NCI-H1105 treated with DMSO at 0.1 percent for 48 hours (cell line): ENCODE measurements at places on chromosomes 5 and 9.

GRCh38 chr5:43038496-43038989, 1.6 kb downstream of the ANXA2R start:
- DNase-seq, result no peak

GRCh38 chr5:107878661-107879060, 207.9 kb upstream of the EFNA5 start:
- DNase-seq, result no peak

GRCh38 chr5:62139741-62140140, 166.3 kb upstream of the KIF2A start:
- no peak for DNase-seq

DNA sequence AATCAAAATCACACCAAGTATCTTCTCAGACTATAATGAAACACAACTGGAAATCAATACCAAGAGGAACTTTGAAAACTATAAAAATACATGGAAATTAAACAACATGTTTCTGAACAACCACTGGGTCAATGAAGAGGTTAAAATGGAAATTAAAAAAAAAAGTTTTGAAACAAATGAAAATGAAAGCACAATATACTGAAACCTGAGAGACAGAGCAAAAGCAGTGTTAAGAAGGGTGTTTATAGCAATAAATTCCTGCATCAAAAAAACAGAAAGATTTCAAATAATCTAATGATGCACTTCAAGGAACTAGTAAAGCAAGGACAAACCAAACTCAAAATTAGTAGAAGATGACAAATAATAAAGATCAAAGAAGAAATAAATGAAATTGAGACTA, 92.0 kb downstream of the TMEM232 start:
- DNase-seq, result no peak

DNA sequence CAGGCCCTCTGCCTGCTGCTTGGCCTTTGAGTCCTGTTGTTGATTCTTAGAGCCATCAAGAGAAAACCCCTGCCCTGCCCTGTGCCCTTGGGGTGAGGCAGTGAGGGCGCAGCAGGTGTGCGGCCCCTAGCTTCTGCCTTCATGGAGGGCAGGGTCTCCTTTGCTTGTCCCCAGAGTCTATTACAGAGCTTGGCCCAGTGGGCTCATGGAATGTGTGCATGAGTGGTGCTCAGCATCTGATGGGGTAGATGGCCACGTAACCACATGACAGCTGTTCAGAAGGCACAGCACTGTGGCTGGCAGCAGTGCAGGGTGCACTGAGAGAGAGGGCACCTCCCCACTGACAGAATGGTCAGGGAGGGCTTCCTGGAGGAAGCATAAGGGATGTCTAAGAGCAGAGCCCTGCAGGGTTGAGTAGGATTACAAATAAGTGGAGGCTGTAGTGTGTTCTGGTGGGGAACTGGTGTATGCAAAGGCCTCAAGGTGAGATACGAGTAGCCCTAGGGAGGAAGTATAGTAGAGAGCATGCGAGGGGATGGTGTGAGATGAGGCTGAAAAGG, 70.8 kb downstream of the MACROH2A1 start:
- DNase-seq, result no peak

DNA sequence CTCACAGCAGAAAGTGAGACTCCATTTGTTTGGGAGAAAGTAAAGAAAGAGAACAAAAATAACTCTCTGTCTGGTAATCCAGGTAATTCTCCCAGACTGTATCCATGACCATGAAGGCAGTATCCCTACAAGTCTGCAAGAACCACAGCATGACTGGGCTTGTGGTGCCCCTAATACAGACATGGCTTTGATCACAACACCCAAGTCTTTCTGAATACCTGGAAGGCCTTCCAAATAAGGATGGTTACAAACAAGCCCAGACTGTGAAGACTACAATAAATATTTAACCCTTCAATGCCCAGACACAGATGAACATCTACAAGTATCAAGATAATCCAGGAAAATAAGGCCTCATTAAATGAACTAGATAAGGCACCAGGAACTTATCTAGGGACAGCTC, 481.1 kb upstream of the RORB start:
- no peak for DNase-seq

GRCh38 chr5:124745007-124745927, 1.2 kb downstream of the ZNF608 start:
- DNase-seq, result no peak

GRCh38 chr9:68963416-68963815, 50.5 kb downstream of the PRKACG start:
- DNase-seq, result no peak

- no peak for DNase-seq
Observed at GRCh38 chr9:108486831-108487230, 369.0 kb downstream of the ACTL7B start.

GRCh38 chr5:29508131-29508530, 1685.4 kb upstream of the CDH6 start:
- no peak for DNase-seq

- DNase-seq, result no peak
Observed at GRCh38 chr5:139998837-139999236, 44.3 kb downstream of the NRG2 start.

GRCh38 chr9:20782289-20782688, 98.2 kb downstream of the FOCAD start:
- DNase-seq, result no peak

DNA sequence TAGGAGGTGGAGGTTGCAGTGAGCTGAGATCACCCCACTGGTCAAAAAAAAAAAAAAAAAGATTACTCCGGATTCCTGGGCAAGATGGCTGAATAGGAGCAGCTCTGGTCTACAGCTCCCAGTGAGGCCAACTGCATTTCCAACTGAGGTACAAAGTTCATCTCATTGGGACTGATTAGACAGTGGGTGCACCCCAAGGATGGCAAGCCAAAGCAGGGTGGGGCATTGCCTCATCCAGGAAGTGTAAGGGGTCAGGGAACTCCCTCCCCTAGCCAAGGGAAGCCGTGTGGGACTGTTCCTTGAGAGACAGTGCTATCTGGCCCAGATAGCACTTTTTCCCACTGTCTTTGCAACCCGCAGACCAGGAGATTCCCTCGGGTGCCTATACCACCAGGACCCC, 70.7 kb downstream of the CARTPT start:
- no peak for DNase-seq

DNA sequence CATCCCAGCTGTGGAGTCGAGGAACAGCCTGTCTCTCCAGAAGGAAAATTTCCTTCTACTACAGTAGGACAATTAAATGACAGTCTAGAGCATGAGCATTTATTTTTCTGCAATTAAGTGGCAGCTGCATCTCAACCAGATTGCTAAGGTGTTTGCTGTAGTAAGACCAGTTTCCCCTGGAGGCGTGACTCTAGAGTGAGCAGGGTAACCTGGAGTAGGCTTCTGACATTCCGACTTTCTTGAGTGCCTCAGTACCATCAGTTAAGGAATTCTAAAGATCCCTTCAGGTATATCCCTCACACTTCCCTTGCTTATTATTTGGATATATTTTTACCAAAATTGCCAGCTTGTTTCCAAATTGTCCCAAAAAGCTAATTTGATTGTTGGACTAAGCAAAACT, 59.2 kb upstream of the IRX2 start:
- DNase-seq, result no peak

DNA sequence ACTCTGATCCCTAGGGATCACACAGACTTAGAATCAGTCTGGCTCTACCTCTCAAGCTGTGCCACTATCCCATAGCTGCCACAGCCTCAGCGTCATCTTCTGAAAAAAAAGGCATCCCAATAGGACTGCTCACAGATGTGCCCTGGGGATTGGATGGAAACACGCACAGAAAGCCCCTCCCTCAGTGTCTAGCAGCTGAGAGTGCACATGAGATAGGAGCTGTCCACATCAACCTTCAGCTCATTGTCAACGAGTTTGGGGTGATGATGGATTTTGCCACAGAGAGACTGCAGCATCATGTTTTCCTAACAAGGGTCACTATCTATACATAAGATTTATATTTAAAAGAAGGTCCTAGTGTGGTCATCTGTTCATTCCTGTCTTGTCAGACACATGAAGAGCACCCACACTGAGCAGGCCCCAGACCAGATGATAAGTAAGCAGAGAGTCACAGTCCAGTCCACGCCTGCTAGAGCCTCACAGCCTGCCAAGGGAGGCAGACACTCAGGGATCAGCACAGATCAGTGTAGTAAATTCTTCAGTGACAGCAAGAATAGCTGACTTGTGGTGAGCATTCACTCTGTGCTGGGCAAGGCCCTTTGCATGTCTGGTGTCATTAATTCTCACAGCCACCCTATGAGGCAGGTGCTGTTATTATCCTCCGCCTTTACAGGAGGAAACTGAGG, 25.8 kb downstream of the AFAP1L1 start:
- no peak for DNase-seq

DNA sequence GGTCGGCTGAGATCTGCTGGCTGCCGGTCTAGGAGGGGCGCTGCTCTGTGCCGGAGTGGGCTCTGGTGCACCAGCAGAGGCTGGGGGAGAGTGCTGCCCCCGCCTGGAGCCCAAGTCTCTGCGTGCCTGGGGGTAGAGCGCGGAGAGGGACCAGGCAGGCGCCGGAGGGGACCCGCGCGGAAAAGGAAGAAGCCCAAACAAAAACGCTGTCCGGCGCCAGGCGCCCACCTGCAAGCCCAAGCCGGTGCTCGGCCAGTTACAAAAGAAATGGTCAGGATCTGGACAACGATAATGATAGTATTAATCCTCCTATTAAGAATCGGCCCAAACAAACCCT, 571 bp upstream of the S1PR3 start:
- DNase-seq, result no peak

GRCh38 chr5:32044939-32045338, 129.2 kb downstream of the GOLPH3 start:
- DNase-seq, result no peak

GRCh38 chr5:156386976-156387375, 60.0 kb downstream of the SGCD start:
- DNase-seq, result no peak

DNA sequence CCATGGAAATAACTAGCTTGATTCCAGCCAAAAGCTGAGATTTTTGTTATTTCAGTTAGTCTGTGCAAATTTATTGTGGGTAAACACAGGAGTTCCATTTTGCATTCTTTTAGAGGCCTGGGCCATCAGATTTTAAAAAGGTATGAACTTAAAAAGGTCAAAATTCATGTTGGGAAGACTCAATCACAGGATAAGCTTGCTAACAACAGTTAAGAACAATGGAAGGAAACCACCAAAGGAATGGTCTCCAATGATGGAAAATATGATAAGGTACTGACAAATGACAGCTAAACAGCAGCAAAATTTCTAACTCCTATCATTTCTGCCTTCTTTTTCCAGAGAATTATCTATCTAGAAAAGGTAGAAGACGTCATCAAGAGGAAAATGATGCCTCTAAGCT, 16.0 kb downstream of the ABITRAM start:
- DNase-seq, result no peak

- no peak for DNase-seq
Observed at GRCh38 chr5:140329739-140330481, 16.5 kb downstream of the HBEGF start.

DNA sequence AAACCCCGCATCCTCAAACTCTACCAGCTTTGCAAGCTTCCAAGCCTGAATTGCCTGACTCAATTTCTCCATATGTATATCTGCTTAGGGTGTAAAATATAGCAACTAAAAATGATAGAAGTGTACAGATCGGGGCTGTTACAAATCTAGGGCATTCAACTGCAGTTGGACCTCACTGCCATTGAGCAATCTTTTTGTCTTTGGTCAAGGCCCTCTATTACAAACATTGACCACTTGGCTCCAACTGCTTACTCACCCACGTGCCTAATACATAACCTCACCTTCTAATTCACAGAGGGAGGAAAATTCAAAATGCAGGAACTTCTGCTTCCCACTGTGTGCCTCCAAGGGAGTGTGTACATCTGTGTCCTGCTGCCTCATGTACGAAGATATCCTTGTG, 10.0 kb downstream of the LRRC70 start:
- no peak for DNase-seq

DNA sequence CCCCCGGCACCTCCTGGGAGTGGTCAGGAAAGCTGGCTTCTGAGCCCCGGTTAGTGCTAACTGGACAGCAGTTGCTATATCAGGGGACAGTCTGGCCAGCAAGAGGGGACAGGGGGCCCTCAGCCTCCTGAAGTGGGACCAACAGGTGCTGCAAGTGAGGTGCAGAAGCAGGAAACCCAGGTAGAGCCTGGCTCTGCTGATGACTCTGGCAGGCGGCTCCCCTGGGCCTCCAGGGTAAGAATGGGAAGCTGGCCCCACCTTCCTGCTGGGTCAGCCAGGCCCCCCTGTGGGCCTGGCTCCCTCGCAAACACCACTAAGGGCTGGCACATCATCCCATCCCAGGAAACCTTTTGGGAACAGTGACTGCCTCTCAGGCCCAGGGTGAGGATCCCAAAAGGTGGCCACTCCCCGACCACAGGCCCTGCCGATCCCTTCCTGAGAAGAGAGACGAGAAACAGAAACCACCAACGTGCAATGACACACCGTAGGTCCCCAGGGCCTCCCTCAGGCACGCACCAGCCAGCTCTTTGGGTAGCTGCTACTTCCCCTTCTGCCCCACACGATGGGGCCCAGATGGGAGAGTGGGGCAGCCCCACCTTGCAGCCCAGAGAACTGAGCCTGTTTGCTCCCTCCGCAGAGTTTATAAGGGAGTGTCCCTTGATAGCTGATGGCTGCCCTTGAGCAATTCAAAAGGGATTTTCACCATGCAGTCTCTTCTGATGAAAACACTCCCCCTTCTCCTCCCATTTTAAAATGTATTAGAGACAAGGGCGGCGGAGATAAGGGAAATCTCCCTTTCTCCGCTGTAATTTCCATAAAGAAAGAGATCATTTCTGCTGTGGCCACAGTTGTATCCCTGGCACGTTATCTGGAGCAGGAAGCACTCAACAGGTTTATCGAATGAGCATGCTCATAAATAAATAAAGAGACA, 76.8 kb downstream of the STK10 start:
- DNase-seq, result no peak

GRCh38 chr5:32526810-32527209, 58.5 kb upstream of the SUB1 start:
- no peak for DNase-seq

DNA sequence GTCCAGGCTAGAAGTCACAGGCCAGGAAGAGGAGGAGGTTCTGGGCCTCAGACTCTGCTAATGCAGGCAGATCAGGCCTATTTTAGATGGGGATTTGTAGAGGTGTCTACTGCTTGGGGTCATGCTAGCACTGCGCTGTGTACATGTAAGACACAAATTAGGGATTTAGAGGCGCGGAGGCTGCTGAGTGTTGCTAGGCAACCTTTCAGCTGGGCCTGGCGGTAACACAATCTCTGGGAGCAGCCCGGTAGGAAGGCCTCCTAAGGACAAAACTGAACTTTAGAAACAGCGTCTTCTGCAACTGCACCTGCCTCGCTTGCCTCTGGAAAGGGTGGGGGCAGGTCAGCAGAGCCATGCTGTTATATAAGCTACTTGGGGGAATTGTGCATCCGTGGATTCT, 147.9 kb downstream of the MACROH2A1 start:
- no peak for DNase-seq

- no peak for DNase-seq
Observed at GRCh38 chr9:91359734-91360470, 1.8 kb downstream of the AUH start.
